Lung microvascular endothelial cell (primary cell): ENCODE measurements at places on chromosomes 1 and 21.
A peak's percentile ranks its signal among the peaks of the same experiment; 100 is the strongest.

DNA sequence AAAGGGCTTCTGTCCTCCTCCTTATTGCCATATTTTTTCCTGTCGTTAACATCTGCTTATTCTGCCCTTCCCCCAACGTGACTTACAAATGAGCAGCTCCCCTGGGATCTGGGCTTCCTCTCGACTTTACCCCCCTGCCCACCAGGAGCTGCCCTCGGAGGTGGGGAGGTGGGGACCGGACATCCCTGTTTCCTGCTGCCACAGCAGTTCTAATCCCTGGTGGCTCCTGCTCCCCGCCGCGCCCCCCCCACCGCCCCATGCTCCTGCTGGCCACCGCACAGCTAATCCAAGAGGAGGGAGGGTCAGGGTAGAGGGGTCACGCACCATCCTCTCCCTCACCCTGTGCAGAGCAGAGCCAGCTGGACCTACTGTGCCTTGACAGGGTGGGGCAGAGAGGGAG is 4.4 kb upstream of the SLC27A3 start:
- no peak for DNase-seq

- no peak for DNase-seq
Measured at GRCh38 chr1:162383516-162383915, 2.0 kb downstream of the C1orf226 start.

DNA sequence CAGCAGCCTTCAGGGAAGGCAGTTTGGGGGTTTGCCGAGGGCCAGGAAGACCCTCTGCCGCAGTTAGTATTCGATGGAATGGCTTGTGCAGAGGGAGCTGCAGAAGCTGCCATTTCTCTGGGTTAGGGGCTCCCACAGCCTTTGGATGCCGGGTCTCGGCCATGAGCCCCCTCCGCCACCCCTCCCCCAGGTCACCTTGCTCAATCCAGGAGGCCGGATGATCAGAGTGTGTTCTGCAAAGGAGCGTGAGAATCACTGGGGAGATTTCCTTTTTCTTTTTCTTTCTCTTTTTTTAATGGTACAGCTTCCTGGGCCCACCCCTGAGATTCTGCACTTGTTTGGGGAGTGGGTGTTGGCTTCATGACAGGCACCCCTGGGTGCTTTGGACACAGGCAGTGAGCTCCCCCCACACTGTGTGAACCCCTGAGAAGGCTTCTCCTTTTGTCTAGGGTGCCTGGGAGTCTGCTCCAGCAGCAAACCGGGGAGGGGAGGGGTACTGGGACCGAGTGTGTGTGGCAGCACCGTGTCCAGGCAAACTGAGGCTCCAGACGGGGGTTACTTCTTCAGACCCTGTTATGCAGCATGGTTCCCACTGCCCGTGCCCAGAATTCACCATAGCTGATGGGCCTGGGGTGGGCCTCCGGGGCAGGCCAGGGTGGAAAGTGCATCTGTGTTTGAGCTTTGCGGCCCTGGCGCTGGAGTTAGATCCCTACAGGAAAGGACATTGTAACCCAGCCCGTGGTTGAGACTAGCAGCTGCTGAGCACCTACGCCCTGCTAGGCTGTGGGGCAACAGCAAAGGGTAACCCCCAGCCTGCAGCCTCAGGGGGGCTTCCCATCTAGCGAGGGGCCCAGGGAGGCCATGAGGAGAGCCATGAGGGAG is 18.5 kb downstream of the TNFRSF1B start:
- DNase-seq, result no peak

DNA sequence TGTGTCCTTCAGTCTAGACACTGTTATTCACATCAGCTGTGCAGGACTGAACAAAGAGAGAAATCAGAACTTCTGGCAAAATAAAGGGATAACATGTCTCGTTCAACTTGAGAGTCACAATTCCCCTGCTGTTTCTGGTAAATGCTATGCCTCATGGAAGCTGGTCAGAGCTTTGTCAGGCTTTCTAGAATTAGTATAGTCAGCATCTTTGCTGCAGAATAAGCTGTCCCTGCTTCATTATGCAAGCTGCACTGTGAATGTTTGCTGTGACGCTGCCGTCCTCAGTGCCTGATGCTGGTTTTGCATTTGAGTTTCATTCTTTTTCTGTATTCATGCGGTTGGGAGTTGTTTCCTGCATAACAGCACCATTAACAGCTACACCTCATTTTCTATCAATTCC is 96.4 kb upstream of the KCNJ6 start:
- DNase-seq, result no peak

GRCh38 chr1:204874274-204874673 is 3.6 kb downstream of the NFASC start:
- DNase-seq, result no peak

DNA sequence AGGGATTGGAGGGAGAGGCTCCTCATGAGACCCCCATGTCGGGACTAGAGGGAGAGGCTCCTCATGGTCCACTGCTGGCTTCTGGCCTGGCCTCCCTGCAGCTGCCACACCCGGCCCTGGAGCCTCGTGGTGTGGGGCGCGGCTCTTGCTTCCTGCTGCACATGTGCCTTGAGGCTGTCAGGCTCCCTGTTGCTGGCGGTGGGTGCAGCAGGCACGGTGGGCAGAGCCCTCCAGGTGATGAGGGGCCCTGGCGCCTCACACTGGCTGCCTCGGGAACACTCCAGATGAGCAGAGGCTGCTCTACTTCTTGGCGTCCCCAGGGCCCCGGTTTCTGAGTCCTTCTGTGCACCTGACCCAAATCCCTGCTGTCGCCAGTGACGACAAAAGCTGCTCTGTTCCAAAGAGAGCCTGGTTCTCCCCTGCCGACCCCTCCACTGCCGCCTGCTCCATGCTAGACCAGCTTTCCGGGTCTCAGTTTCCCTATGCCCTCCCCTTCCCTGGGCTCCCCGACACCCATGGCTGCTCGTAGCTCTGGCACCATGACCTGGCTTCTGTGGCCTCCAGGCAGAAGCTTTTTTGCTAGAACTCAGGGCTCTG is 9.7 kb upstream of the ATAD3B start:
- no peak for DNase-seq

DNA sequence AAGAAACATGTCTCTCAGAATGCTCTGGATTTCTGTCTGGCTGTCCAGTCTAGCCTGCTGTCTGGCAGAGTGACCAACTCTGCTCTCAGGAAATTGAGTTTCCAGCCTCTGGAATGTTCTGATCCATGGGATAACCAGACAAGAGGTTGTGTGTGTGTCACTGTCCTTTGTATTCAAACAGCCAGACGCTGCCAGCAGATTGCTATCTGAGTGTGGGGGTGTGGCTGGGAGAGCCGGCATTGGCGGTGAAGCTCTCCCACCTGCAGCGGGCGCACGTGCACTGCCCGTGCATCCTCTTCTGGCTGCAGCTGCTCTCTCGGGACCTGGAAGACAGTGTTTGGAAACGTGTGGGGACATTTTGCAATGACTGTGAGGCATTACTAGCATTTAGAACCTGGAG is 26.1 kb downstream of the PKP1 start:
- peak; percentile 85 for DNase-seq

GRCh38 chr1:67767103-67767782 is 66.0 kb downstream of the GNG12 start:
- no peak for DNase-seq

DNA sequence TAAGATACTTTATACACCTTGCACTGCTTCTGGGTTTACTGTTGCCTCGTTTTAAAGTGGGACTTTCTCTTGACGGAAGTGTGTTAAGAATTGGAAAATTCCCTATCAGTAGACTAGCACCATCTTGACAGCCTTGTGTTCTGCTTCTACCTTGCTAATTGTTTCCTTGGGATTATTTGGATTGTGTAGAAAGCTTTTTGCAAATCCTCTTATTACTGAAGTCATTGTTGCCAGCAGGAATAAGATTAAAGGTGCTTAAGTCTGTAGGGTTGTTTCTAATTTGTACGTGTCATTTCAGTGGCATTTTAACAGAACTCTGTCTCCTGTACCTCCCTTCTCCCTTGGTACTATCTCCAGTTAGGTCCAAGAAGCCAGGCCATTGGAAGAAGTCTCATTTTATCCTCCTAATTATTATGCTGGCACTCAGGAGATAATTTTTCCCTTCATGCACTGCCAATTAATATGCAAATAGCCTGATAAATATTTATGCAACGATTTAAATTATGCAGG is 107.7 kb downstream of the POU2F1 start:
- DNase-seq, result no peak

DNA sequence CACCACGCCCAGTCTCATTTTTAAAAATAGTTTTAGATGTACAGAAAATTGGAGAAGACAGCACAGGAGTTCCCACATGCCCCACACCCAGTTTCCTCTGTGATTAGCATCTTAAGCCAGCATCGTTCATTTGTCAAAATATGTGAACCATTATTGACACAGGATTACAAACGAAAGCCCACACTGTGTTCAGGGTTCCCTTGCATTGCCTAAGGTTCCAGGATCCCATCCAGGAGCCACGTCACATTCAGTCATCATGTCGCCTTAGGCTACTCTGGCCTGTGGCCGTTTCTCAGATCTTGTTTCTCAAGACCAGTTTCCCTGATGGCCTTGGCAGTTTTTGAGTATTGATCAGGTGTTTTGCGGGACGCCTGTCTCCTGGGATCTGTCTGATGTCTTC is 34.7 kb upstream of the TNFRSF1B start:
- DNase-seq, result no peak

DNA sequence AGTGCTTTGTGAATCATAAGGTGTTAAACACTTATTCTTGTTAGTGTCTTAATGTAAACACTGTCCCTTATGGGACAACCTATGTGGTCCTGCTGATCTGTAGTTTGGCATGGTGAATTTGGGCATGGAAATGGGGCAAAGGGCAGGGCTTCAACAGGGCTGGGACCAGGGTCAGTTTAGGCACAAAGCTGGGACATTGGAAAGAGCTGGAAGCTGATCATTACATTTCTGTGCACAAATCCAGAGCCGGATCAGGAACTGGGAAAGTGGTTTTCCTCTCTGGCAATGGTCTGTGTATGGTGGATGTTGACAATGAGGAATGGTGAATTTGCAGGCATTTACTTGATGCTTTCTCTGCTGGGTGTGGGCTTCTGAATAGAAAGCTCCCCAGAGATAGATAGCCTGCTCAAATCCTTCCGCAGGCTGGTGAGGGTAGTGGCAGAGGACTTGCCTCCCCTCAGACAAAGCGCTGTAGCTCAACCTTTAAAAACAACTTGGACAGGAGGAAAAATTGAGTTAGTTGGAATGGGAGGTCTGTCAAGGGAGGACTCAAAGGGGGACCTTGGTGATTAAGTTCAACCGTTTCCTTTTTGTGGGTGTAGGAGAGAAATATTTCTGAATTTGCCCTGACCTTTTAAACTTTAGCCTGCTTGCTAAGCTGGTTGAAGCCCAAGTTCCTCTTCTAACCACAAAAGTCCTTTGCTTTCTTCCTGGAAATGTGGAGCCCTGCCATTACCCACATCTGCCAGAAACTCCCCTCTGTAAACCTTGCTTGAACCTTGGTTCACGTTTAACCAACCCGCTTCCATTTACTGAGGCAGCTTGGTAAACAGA is 35.3 kb downstream of the HLX start:
- no peak for DNase-seq

- no peak for DNase-seq
Measured at GRCh38 chr1:59827055-59827643, 12.4 kb downstream of the HOOK1 start.

- DNase-seq, result peak; percentile 31
Measured at GRCh38 chr1:109821221-109821669, 57.5 kb upstream of the EPS8L3 start.

DNA sequence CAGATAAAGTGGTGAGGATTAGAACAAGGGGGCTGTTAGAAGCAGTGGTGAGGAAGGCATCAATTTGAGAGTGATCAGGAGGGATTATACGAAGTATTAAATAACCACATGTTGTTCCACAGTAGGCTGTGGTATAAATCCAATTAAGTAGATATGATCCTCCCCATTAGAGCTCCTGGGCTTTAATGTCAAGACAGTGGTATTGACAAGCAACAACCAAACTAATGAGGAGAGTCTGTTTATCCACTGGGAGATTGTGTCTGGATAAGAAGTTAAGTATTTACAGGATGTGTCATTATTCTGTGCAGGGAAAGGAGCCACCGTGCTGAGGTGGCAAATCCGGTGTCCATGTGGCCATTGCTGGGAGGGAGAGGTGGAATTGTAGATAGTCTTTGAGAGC is 5.8 kb downstream of the ACTN2 start:
- DNase-seq, result no peak

DNA sequence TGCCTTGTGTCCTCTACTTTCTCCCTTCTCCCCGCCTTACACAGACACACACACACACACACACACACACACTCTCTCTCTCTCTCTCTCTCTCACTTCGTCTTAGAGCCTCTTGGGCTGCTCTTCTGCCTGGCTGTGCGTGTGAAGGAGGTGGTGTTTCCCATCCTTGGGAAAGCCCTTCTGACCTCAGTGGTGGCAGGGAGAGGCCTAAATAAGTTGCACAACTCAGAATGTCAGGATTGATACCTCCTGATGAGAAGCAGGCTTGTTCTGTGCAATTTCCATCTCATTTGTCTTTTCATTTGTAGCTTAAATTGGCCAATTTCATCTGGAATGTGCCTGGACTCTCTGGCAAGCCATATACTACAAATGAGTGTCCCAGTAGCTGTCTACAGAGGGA is 25.0 kb downstream of the LRRN2 start:
- no peak for DNase-seq

DNA sequence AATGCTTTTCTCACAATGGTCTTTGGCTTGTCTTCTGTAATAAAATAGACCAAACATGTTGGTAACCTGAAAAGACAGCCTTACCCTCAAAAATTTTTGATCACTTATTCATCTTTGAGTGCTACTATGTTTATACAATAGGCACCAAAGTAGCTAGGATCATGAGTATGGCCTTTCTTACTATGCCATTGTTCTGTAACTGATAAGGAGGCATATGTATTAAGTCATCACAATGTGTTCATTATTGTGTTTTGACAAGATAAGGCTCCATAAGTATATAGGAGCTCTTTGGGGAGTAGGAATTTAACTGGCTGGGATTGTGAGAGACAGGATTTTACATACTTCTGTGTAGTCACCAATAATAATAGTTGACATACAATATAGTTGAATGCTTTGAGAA is 675 bp downstream of the TMCO2 start:
- no peak for DNase-seq

DNA sequence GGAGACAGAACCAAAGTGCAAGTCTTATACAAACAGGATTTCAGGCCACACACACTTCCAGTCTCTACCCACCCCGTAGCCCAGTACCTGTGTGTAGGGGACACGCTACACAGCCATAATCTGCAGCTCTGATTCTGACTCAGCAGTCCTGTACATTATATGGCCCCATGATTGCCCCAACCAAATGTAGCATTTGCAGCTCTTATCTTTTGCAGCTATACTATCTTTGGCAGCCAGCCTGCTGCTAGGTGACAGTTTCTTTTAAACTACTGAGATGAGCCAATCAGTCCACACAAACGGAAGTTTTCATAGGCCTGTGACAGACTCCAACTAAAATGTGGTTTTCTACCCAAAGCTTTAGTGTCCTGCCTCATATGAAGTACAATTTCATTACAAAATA is 259.6 kb upstream of the ST6GALNAC5 start:
- peak; percentile 43 for DNase-seq
